ENCODE measurements at places on chromosomes 7 and 10. TPM values are rescaled to one million over a fixed set of nuclear protein-coding genes. Genes with fewer than 3 reads are reported as not detected.

DNA sequence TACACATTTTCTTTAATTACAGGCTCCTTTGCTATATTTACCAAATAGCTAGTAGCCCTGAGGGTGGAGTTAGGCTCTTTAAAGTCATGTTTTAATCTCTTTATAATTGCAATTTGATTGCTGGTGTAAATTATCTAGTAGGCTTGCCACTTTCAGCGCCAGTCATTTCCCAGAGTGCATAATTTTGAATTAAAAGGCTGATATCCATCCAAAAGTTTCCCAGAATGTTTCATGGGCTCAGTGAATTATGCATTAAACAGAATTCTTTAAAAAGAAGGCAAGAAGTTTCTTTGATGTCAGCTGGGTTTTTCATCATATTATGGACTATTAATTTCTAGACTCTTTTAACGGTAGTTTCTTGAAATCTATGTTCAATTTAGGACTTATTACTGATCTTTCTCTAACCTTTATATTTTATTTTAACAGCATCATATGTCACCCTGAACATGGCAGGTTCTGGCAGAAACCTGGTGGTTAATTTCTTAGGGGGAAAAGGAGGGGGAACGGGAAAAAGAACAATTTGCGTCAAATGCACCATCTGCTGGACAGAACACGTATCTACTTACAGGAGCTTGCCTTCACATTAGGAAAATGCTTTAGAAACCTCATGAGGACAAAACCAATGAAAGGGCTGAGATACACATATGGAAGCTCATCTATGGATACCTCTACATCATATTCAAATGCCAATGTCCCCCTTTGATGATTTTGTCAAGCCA lies 171.1 kb downstream of the GRM3 start:
- peak; percentile 18 for DNase-seq

DNA sequence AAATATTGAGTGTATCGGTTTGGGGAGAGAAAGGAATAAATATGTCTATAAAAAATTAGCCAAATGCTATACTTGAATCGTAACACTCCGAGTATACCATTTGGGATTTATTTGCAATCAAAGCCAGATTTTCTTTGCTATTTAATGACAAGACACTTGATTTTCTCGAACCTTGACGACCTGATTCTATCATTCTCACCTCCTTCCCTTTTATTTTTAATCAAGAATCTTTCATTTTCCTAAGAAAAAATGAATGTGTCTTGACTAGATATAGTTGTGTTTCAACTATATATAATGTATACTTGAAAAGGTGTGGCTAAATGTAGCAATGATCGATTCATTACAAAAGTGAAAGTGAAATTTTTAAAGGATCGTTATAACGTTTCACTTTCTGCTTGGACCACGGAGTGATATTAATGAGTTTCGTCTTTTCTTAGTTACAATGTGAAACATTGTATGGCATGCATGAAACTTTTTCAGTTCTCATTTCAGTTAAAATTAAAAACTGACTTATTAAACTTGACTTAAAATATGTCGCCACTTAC lies 562 bp downstream of the NUB1 start:
- DNase-seq = no peak

- no peak for DNase-seq
Measured at GRCh38 chr10:5199398-5199797, 2.8 kb downstream of the AKR1C4 start.

GRCh38 chr10:121250995-121251764 lies 347.1 kb downstream of the FGFR2 start:
- no peak for DNase-seq

DNA sequence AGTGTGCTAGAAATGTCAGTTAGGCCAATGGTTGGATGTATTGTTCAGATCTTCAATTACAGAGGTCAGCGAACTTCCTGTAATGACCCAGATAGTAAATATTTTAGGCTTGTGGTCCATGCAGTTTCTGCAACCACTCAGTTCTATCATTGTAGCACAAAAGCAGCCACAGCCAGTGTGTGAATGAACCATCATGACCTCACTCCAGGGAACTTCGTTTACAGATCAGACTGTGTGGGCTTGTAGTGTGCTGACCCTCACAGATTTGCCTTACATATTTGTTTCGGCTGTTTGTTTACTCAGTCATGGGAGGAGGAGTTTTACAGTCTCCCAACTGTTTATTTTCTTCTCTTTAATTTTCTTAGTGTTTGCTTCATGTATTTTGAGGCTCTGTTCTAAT lies 55.4 kb downstream of the LANCL2 start:
- DNase-seq = no peak

Gene MYPN
- total RNA-seq = not detected

Gene PIK3AP1
- 19.2 TPM for total RNA-seq

Gene WASHC2A
- total RNA-seq = 54.2 TPM
